ENCODE measurements at places on chromosomes 3 and 15.

DNA sequence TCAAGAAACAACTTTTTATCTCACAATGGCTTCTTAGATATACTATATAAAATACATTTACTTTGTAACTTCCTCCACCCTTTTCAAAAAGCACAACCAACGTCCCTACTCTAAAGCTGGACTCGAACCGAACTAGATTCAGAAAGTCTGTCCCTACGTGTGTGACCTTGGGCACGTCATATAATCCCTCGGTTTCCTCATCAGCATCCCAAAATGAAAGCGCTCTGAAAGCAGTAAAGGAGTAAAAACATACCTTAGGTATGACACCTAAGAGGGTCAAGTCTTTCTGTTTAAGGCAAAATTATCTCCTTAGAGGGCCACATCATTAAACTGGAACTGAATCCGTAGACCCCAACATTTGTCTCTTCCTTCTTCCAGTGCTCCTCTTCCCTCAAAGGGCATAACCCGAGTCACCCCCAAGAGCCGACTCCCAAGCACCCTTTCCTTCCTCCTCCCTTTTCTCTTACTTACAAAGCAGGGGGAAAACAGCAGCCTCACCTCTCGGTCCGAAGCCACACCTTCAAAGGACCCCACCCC lies 663 bp downstream of the PDCD10 start:
- DNase-seq, result no peak

GRCh38 chr3:97389936-97390335 lies 374.6 kb upstream of the ARL6 start:
- no peak for DNase-seq

GRCh38 chr15:52153900-52154895 lies 37.0 kb downstream of the GNB5 start:
- DNase-seq, result no peak

- DNase-seq, result no peak
Observed at GRCh38 chr3:25038922-25039321, 389.1 kb upstream of the RARB start.

- no peak for DNase-seq
Observed at GRCh38 chr3:39540162-39540921, 72.9 kb downstream of the MOBP start.
